COR-L47 (cell line): ENCODE measurements at places on chromosomes 2 and 18.

- DNase-seq = no peak
Observed at GRCh38 chr2:28684142-28684858, 67.3 kb upstream of the PPP1CB start.

DNA sequence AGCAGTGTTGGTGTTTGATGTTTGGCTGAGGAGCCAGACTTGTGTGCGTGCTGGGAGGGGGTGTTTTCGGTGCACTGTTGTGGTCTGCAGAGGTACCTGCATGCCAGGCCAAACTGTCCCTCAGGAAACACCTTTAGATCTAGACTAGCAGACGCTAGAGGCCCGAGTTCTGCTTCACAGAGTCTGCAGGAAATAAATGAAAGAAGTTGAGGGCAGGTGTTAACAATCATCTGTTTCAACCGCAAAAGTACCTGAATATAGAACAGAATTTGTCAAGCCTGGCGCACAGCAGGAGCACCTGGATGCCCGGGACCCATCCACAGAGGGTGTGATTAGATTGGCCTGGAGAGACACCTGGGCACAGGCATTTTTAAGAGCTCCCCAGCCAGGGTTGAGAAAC is 40.5 kb upstream of the REL start:
- no peak for DNase-seq

DNA sequence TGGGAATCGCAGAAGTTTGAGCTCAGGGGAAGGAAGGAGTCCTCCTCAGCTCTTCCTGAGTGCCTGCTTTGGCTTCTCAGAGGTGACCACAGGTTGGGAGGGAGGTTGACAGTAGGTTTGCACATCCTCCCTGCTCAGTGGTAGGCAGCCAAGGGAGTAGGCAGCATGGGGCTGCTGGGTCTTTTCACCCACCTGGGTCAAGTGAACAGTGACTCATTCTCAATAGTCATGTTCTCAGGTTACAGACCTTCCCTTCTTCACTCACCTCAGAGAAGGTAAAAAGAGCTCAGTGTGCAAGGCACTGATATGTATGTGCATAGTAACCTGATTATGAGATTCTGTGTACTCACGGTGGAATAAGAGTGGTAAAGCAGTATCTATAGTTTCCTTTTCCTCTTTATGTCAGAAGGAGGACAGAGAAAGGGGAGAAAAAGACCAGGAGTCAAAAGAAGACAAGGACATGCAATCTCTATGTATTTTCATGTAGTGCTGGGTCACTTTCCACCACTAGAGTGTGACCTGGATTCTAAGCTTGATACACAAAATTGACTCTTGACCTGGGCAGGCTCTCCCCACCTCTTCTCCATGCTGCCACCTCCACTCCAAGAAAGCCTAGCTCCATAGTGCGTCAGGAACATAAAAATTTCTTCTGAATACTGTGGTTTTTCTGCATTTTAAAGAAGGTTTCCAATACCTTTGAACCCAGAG is 36.5 kb upstream of the ASNSD1 start:
- no peak for DNase-seq

- no peak for DNase-seq
Observed at GRCh38 chr2:2690985-2691384, 359.9 kb upstream of the MYT1L start.

DNA sequence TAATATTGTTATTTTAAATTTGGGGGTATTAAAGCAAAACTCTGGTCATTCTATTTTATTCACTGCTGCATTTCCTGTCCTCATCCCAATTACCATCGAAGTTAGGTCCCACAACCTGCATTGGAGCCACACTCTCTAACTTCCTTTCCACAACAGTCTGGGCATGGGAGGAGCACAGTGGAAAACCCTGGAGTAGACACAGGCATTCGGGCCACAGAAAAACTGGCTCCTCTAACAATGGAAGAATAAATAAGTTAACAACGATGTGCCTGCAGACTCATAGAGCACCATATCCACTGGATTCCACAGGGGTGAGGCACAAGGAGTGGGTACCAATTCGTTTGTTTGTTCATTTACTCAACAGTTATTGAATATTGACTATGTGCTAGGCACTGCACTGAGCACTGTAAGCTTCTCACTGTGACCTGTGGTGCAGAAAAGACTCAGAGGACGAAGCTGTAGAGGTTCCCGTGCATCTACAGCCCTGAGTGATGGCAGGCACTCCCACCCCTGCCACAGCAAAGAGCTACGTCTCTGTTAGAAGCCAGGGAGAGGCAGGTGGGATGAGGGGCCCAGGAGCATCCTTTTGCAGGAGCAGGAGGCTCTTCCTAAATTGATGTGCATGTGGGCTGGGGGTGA is 154.2 kb upstream of the PGAP1 start:
- DNase-seq = no peak

GRCh38 chr18:10514082-10514481 is 11.7 kb upstream of the NAPG start:
- DNase-seq = no peak

GRCh38 chr2:207474863-207475485 is 54.8 kb upstream of the CREB1 start:
- peak; percentile 21 for DNase-seq

- no peak for DNase-seq
Observed at GRCh38 chr18:35592298-35592697, 10.8 kb downstream of the GALNT1 start.

- DNase-seq = no peak
Observed at GRCh38 chr18:35438480-35439234, 59.1 kb downstream of the INO80C start.

GRCh38 chr2:69554981-69555380 is 88.6 kb downstream of the AAK1 start:
- no peak for DNase-seq

GRCh38 chr2:191917967-191918651 is 71.2 kb upstream of the CAVIN2 start:
- DNase-seq = no peak

- no peak for DNase-seq
Observed at GRCh38 chr2:95297639-95298395, 670 bp downstream of the KCNIP3 start.

DNA sequence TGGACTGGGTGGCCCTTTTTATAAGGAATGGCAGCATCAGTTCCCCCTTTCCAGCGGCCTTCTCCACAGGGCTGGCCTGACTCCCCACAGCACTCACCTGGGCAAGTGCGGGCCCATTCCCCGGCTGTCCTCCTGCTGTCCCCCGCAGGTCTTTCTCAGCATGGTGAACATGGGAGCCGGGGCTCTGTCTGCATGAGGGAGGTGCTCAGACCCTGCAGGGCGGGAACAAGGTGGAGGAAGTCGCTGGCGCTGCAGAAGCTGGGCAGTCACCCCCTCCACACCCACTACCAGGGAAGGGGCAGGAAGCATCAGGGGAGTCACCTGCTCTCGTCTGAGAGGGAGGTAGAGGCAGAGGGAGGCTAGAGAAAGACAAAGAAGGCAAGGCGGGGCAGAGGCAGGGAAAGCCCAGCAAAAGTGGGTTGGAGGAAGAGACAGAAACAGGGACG is 12.2 kb downstream of the HES6 start:
- no peak for DNase-seq

DNA sequence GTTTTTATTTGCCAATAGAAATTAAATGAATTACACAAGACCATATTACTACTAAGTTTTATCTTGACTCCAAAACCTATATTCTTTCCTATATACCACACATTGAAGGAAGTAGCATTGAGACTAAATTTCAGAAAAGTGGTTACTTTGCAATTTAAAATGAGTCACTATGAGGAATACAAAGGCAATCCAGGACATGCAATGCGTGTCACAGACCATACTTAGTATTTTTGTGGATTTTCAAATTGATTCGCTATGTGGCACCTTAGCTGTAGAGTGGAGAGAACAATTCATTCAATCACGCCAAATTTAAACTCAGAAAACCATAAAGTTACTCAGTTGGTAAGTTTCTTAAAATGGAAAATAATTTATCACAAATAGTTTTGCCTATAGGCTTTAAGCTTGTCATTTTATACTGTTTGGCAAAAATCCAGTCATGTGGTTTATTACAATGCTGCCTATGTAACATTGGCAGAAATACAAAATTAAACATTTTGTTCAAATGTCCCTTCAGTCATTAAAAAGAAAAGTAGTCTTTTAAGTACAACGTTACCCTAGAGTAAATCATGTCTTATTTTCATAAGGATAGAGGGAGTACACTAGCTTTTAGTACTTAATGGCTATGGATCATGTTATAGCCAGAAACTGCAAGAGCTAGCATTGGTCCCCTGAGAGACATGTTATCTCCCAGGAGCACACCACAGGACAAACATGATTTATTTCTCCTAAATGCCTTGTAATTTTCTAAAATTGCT is 222.8 kb upstream of the CDH7 start:
- DNase-seq = peak; percentile 10

DNA sequence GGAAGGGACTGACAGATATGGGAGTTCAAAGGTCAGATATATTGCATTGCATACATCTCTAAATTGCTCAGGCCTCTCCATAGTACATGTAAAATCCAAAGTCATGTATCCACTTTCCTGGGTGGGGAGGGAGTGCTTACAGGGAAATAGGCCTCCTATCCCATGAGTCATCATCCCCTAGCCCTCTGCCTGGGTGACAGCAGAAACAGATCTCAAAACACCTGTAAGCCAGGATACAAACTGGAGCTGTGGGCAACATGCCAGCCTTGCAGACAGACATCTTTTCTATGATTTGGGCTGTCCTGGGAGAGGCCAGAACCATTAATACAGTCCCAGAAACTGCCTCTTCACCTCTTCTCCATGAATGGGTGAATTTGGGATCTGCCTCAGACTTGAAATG is 4.8 kb downstream of the ALK start:
- no peak for DNase-seq

DNA sequence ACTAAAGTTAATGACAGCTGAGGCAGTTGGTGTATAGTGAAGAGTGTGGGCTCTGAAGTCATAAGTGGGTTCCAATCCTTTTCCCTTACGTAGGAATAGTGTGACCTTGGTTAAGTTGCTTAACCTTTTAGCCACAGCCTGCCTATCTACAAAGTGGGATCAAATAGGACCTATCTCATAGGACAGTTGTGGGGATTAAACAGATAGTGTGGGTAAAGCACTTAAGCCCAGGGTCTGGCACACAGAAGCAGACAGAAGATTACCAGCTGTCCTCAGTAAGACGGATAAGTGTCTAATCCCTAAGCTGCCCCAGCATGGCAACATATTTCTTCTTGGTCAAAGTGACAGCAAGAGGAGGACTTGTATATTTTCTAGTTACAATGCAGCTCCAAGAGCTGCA is 28.2 kb downstream of the UBE2F start:
- DNase-seq = no peak

DNA sequence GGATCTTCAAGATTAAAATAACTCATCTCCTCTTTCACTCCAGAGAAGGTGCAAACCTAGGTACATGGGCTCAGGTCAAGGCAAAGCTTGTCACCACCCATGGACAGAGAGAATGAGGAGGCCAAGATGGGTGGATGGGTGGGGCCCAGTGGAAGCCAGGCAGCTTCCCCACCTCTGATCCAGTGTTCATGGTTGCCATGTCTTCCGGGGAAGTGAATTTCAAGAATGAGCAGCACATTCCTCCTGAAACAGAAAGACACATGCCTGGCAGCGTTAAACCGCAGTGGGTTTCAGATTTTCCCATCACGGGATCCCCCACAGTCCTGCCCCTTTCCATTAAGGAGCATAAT is 301.7 kb downstream of the EIPR1 start:
- no peak for DNase-seq

GRCh38 chr2:173676647-173677046 is 288.5 kb downstream of the SP3 start:
- DNase-seq = no peak

GRCh38 chr2:25201794-25202193 is 33.4 kb upstream of the POMC start:
- DNase-seq = no peak

- peak; percentile 53 for DNase-seq
Observed at GRCh38 chr2:28277466-28277865, 115.2 kb upstream of the FOSL2 start.

DNA sequence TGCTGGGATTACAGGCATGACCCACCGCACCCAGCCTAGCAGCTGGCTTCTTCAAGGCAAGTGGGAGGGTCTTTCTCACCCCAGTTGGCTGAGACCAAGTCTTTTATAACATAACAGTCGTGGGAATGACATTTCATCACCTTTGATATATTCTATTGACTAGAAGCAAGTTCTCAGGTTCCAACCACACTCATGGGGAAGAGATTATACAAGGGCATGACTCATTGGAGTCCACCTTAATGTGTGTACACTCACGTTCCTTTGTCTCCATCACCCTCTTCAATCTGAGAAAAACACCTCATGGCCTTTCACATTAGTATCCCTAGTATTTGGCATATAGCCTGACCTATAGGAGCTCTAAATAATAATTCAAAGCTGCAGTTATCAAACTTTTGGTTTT is 2.8 kb upstream of the BBS5 start:
- DNase-seq = no peak

GRCh38 chr2:25314514-25315315 is 27.0 kb downstream of the DNMT3A start:
- DNase-seq = peak; percentile 79

GRCh38 chr2:40041422-40042382 is 262.6 kb upstream of the THUMPD2 start:
- no peak for DNase-seq

DNA sequence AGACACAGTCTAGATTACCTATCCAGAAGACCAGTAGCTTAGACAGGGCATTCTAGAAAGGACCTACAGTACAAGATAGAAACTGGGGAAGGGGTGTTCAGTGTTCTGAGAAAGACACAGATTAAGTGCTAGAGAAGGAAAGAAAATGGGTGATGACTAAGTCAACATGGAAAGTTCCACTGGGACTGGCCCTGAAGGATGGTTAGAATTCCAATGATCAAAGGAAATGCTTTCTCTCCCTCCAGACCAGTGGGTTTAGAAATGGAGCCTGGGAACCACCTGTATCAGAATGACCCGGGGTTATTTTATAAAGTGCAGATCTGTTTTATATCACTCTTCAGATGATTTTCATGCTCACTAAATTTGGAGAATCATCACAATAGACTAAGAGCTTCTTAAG is 5.8 kb upstream of the COLEC12 start:
- no peak for DNase-seq

- no peak for DNase-seq
Observed at GRCh38 chr2:137672989-137673552, 291.2 kb upstream of the HNMT start.

DNA sequence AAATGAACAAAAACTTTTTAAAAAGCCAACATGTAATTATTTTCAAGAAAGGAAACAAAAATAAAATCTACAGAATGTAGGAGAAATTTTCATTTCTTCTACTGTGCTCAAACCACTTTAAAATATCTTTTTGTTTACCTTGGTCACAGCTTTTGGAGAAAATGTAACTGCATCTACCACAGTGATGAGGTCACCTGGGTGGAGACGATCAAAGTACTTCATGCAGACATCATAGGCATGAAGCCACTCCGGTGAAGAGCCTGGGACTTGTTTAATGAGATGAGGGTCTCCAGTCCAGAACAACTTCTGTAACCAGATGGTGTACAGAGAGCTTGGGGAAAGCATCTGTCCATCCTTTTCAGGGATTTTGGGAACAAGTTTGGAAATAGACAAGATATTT is 285.8 kb downstream of the NBAS start:
- no peak for DNase-seq

DNA sequence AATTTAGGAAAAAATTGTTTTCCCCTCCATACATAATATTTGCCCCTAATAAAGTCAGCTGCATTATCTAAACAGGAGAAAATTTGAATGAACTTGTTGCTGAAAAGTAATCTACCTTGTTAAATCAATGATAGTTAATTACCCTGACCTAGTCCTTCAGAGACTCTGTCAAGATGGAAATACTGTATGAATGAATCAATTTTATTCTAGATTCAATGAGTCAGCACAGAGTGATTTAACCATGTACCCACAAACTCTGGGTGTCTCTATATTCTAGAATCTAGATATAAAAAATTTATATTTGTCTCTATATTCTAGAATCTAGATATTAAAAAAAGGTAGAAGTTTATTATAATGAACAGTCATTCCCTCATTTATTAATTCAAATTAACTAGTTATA is 36.2 kb downstream of the NDUFAF7 start:
- no peak for DNase-seq
